ENCODE measurements at places on chromosomes 7 and 10.

- DNase-seq, result no peak
Measured at GRCh38 chr10:14560791-14561765, 213.6 kb downstream of the FAM107B start.

- no peak for DNase-seq
Measured at GRCh38 chr10:95356-96115, 39.7 kb upstream of the ZMYND11 start.

DNA sequence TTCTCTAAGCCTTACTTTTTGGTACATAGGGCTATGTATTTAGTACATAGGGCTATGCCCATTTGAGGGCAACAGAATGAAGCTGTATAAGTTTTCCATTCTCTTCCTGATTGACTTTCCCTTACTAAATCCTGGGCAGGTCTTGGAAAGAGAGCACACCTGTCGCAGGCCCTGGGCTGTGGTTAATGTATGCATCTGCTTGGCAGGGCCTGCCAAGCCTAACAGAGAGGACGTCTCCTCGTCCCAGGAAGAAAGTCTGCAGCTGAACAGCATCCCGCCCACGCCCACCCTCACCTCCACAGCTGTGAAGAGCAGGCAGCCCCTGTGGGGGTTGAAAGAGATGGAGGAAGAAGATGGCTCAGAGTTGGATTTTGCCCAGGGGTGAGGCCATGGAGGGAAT is 8.9 kb upstream of the PVRIG start:
- DNase-seq, result no peak

- no peak for DNase-seq
Measured at GRCh38 chr10:2306081-2306480, 568.8 kb upstream of the ADARB2 start.

GRCh38 chr7:40463446-40463845 is 328.6 kb downstream of the SUGCT start:
- DNase-seq, result peak; percentile 4

- no peak for DNase-seq
Measured at GRCh38 chr10:19194866-19195265, 146.3 kb downstream of the MALRD1 start.

DNA sequence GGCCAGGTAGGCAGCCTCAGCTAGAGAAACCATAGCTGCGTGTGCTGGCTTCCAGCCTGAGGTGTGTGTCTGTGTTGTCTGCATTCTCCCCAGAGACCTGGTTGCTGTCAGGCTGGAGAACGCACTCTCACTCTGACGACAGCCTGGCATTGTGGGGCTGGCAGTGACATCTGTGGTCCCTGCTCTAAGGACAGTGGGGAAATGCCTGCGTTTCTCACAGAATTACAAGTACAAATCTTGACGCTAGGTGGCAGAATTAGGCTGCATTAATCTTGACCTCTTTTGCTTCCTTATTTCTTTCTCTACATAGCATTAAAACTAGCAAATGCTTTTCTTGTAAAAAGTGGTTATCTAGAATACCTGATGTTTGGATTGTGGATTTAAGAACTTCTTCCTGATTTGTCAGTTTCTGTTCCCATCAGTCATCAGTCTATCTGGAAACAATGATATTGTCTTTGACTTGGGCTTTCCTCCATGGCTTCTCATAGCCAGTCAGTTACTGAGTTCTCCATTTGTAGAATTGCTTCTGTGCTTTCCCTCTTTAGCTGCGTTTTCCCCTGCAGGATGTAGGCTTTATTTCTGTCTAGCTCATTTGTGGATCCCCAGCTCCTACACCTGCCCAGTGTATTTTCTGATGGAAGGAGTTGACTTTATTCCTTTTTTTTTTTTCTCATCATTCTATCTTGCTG is 86.0 kb downstream of the FANK1 start:
- DNase-seq, result peak; percentile 50

- no peak for DNase-seq
Measured at GRCh38 chr7:12961910-12962480, 274.6 kb downstream of the ARL4A start.
